Left forelimb (tissue), 1 donor: ENCODE measurements at places on chromosomes 4 and X.

- DNase-seq = no peak
These were observed 2.1 kb upstream of the SRPK3 start for GRCh38 chrX:153778684-153779101.

GRCh38 chrX:10235851-10236250 is 79.1 kb downstream of the CLCN4 start:
- DNase-seq = no peak

DNA sequence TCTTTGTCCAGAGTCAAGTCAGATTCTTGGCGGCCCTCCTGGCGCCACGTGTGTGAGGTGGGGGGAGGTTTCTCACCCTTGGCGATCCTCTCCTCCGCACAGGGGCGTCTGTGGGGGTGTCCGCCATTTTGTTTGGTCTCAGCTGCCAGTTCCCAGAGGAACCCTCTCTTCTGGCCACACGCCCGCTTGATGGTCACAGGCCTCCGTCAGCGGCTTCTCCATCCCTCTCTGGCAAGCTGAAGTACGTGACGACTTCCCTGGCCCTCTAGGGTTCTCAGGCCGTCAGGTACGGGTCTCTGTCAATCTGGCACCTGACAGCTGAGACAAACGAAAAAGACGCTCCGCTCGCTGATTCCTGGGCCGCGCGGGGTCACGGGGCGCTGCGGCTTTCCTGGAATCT is 272.6 kb downstream of the TRIML1 start:
- DNase-seq = no peak

DNA sequence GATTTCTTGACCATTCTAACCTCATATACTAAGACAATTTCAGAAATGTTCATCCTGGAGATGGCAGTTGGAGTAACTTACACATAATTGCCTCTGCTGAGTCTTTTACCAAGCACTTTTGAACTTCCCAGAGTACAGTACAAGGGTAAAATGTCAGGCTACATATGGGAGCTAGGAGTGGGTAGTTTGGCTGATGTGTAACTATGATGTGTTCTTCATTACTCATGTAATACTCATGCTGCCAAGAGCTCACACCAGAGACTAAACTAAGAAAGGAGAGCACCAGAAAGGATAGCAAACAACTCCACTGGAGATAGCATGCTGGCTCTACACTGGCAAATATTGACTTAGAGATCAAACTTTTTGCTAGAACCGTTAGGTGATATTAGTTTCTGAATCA is 194.0 kb downstream of the PDGFRA start:
- DNase-seq = no peak

DNA sequence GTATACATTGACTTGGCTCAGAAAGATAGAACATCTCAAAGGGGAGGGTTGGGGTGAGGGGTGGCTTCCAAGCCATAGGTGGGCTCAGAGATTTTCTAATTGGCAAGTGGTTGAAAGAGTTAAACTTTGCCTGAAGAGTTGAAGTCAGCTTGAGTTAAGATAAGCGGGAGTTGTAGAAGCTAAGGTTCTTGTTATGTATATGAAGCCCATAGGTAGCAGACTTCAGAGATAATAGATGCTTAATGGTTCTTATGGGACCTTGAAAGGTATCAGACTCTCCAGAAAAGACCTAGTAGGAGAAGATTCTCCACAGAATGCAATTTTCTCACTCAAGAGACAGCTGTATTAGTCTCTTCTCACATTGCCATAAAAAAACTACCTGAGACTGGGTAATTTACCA is 599.1 kb upstream of the CPEB2 start:
- DNase-seq = no peak

GRCh38 chrX:18966624-18967023 is 17.3 kb downstream of the PHKA2 start:
- no peak for DNase-seq

DNA sequence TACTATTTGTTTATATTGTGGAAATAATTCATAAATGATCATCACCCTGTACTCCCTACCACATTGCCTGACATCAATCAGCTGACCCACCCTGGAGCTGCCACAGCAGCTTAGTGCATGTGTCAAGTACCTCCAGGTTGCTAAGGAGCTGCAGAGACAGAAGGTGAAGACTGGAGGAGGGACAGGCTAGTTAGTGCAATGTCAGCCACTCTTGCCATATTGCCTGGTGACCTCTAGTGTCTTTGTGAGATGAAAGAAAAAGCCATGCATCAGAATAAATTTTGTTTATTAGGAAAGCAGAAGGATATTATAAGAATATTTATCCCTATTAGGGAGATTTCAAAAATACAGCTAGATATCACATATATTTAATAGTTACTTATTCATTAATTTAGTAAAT is 243.9 kb upstream of the FAT4 start:
- DNase-seq = no peak

DNA sequence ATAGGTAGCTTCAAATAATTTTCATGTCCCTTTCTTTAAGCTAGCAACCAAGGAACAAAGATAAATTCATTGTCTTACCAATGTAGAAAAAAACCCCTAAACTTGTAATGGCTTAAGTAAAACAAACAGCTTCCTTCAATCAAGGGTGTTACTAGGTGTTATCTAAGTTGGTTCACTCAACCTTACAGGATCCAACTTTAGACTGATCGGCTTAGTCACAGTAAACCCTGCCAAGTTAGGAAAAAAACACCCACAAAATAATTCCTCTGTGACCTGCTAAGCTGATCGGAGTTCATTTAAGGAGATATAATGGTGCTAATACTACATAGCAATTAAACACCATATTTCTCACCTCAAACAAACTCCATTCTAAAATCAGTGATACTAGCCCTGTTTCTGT is 10.1 kb downstream of the AIFM1 start:
- DNase-seq = no peak

GRCh38 chrX:132610536-132610935 is 121.7 kb upstream of the MBNL3 start:
- DNase-seq = no peak

DNA sequence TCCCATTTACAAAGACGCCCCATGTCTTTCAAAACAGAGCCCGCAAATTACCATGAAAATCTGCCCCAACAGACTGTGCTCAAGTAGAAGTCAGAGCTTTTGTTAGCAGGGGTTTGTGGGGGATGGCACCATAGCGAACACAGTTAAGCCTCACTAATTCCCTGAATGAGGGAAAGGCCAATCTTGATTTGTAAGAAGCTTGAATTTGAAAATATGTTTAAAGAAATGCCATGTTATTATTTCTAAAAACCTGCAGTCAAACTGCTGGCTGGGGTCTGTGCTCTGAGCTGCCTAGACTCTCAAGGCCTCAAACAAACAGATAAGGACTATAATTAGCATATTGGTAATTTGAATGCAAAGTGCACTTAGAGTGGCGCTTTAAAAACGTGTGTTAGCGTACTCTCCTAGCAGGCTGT is 9.4 kb upstream of the PAK3 start:
- no peak for DNase-seq

GRCh38 chrX:129572422-129572821 is 32.4 kb downstream of the OCRL start:
- DNase-seq = no peak

DNA sequence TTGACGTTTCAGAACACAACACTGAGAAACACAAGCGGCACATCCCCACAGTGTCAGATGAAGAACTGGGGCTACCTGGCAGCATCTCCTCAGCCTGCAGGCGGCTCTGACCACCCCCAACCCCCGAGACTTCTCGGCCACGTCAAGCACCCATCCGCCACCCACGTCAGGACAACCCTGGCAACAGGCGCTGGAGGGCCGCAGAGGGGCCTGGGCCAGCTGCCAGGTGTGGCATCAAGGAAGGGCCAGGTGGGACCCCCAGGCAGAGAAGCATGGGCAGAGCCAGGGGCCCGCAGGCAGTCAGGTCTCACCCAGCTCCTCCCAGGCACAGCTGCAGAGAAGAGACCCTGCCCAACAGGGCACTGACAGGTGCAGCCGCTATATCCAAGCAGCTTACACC is 22.3 kb downstream of the GAK start:
- no peak for DNase-seq

DNA sequence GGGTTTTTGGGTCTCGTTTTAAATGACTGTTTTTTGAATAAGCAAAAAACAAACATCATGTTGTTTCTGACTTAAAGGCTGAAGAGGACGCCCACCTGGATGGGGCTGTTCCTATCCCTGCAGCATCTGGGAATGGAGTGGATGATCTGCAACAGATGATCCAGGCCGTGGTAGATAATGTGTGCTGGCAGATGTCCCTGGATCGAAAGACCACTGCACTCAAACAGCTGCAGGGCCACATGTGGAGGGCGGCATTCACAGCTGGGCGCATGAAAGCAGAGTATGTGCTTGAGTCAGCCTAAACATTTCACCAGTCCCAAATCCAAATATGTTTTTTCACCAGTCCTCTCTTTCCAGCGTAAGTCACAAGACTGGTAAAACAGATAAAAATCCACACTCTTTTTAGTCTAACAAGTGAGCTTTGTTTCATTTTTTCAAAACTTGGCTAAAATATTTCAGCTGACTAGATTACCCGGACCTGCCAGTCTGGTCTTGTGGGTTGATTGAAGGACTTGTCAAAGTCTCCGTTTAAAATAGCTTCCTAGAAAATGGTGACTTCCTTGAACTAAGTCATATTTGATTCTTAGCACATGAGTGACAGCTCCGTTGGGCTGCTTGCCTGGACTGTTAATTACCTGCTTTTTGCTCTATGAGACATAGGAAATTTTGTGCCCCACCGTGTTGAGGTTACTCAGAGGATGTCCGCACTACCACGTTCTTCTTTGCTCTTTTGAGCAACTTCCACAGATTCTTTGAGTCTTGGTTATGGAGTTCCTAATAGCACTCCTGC is 20.8 kb downstream of the ENOPH1 start:
- DNase-seq = no peak

DNA sequence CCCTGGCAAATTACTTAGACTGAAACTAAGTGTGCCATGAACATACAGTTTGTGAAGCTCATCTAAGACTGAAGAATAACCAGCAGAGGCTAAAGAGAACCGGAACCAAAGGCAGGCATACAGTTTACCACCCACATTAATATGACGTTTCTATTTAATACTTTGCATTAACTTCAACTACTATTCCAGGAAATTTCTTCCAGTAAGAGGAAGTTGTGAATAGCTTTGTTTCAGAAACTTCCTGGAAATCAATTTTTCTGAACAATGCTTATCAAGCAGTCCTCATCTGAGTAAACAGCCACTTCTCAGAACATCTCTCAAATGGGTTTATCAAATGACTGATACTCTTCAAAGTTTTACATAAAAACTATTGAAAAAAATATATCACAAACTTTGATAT is 252.7 kb downstream of the OPHN1 start:
- DNase-seq = no peak

DNA sequence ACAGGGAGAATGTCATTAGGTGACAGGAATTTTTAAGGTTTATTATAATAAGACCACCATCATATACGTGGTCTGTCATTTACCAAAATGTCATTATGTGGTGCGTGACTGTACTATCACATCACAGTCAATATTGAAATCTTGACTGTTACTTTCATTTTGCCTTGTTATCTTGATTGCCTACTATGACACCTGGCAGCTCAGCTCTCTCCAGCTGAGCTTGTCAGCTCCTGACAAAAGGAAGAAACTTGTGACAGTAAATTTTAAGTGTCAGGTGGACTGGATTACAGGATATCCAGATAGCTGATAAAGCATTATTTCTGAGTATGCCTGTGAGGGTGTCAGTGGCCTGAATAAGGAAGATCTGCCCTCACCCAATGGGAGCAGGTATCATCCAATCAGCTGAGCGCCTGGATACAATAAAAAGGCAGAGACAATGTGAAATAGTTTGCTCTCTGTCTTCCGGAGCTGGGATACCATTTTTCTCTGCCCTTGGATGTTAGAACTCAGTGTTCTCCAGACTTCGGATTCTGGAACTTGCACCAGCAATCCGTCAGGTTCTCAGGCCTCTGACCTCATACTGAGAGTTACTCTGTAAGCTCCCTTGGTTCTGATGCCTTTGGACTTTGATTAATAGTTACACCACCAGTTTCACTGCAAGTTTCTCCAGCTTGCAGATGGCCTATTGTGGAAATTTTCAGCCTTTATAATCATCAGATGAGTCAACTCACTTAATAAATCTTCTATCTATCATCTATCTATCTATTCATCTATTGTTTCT is 1454.7 kb upstream of the IGFBP7 start:
- DNase-seq = no peak

GRCh38 chr4:1600811-1601532 is 83.1 kb downstream of the FAM53A start:
- DNase-seq = no peak

DNA sequence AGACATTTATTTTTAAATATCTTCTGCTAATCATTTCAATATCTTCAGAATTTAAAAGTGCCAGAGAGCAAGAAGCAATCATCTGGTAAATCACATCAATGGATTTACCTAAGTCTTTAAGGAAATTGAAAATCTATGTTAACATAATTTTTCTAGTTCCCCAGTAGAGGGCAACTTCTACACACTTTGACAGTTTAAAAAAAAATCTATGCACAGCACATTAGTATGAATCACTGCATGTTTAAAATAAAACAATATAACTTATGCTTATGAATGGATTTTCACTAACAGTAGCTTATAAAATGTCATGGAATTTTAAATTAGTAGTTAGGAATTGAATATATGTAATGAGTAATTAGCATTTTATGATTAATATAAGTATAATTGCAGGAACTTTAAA is 126.5 kb downstream of the REELD1 start:
- DNase-seq = no peak

DNA sequence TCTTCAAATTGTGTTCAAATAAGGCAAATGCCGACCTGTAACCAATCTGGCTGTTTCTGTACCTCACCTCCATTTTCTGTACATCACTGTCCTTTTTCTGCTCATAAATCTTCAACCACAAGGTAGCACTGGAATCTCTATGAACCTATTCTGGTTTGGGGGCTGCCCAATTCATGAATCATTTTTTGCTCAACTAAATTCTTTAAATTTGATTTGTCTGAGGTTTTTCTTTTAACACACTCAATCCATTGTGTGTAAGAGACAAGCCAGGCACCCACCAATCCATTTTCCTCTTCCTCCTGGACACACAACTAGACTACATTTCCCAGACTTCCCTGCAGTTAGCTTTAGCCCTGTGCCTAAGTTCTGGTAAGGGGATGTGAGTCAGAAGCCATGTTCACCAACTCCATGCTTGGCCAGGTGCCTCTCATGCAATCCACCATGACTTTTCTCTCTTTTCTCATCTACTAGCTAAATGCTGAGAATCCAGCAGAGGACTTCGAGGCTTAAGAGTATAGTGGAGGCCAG is 193.2 kb upstream of the KLF3 start:
- no peak for DNase-seq

- DNase-seq = no peak
These were observed 18.9 kb upstream of the CXCR3 start for GRCh38 chrX:71637253-71637618.

GRCh38 chrX:20664774-20665173 is 398.1 kb upstream of the RPS6KA3 start:
- no peak for DNase-seq

- DNase-seq = no peak
These were observed 24.5 kb upstream of the KDM5C start for GRCh38 chrX:53249408-53250042.

- no peak for DNase-seq
These were observed 167.3 kb upstream of the SH3RF1 start for GRCh38 chr4:169438057-169438480.
